A549 treated with CpdA at 1 μM for 4 hours (cell line): ENCODE measurements at places on chromosomes 3 and 15. TPM values are rescaled to one million over a fixed set of nuclear protein-coding genes. Genes with fewer than 3 reads are reported as not detected.

MYNN gene
- total RNA-seq: 8.7 to 11.4 TPM (median 9.6 TPM) in 5 replicates

CHDH gene
- 2.3 to 3.5 TPM (median 2.7 TPM) in 5 replicates for total RNA-seq

GOLGA8J gene
- total RNA-seq: 0.09 TPM in 1 of 5 replicates, not detected in the others

TRIM42 gene
- total RNA-seq: not detected in 5 replicates

FAM174B gene
- total RNA-seq: 8.1 to 13.5 TPM (median 9.9 TPM) in 5 replicates

TPRG1 gene
- total RNA-seq: 0.21 to 0.40 TPM (median 0.34 TPM) in 4 of 5 replicates, not detected in the other

LHFPL4 gene
- total RNA-seq: 0.05 to 0.78 TPM (median 0.08 TPM) in 5 replicates

LRRC31 gene
- total RNA-seq: 0.02 TPM in 1 of 5 replicates, not detected in the others

SPATA12 gene
- 0.44 to 0.59 TPM (median 0.47 TPM) in 5 replicates for total RNA-seq

CLDN18 gene
- total RNA-seq: not detected in 5 replicates

CPNE9 gene
- 0.13 to 0.41 TPM (median 0.23 TPM) in 4 of 5 replicates, not detected in the other for total RNA-seq

CTXND1 gene
- total RNA-seq: 0.01 TPM in 1 of 5 replicates, not detected in the others

LRRC58 gene
- 13.2 to 17.0 TPM (median 15.5 TPM) in 5 replicates for total RNA-seq

SAXO2 gene
- 1.6 to 3.6 TPM (median 3.1 TPM) in 5 replicates for total RNA-seq

GCNT3 gene
- 149 to 187 TPM (median 170 TPM) in 5 replicates for total RNA-seq
